NCI-H1092 (cell line): ENCODE measurements at places on chromosomes 4 and X.

GRCh38 chr4:172352356-172352755, 539.2 kb downstream of the GALNTL6 start:
- DNase-seq, result no peak

DNA sequence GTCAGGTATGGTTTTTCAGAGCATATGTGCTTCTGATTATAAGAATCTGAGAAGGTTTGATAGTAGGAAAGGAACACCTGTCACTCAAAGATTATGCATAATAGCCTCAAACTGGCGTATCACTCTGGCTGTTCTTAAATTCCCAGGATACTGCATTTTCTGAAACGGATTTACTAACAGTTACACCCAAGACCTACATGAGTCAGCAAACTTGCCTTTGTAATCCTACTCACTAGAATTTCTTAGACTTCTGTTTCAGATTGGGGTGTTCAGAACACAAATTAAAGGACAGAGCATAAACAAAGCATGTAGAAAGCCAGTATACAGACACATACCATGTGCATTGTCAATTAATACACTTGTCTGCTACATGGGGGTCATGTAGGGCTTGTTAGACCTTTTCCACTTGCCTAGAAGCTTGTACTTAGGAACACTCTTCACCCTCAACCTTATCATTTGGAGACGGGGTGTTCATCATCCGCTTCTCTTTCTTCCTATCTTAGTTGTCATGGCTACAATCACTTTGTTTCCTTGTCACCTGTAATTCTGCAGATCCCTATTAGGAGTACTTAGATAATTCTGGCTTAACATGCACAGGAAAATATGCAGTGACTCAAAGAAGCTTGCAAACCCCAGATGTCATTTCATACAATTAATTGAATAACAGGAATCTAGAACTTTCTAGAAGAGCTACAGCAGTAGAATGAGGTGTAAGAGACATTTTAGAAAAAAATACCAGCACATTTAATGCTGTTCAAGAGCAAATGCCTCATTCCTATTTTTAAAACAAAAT, 593.0 kb upstream of the TENM3 start:
- no peak for DNase-seq

- DNase-seq, result no peak
Observed at GRCh38 chrX:56278692-56279091, 46.5 kb downstream of the KLF8 start.

- DNase-seq, result no peak
Observed at GRCh38 chr4:132195176-132195575, 953.9 kb upstream of the PCDH10 start.

DNA sequence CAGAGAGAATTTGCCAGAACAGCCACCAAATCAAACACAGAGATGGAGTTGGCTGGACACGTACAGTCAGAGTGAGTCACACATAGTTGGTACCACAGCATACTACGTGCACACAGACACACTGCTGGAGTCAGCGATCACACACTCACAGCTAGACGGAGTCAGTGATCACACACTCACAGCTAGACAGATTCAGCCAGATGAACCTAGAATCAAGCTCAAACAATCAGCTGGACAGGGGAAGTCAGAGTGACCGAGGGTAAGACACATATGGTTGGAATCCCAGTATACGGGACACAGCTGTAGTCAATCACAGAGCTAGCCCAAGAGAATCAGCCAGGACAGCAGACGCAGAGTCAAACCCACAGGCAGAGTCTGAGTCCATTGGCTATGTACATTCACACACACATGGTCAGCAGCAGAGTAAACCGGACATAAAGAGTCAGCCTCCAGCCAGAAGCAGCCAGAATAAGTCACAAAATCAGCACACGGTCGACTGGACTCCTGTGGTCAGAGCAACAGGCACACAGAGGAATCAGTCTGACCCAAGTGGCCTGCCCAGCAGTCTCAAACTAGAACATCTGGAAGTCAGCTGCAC, 4.6 kb downstream of the SLC38A5 start:
- no peak for DNase-seq

GRCh38 chrX:150886381-150886780, 12.1 kb downstream of the CD99L2 start:
- no peak for DNase-seq

DNA sequence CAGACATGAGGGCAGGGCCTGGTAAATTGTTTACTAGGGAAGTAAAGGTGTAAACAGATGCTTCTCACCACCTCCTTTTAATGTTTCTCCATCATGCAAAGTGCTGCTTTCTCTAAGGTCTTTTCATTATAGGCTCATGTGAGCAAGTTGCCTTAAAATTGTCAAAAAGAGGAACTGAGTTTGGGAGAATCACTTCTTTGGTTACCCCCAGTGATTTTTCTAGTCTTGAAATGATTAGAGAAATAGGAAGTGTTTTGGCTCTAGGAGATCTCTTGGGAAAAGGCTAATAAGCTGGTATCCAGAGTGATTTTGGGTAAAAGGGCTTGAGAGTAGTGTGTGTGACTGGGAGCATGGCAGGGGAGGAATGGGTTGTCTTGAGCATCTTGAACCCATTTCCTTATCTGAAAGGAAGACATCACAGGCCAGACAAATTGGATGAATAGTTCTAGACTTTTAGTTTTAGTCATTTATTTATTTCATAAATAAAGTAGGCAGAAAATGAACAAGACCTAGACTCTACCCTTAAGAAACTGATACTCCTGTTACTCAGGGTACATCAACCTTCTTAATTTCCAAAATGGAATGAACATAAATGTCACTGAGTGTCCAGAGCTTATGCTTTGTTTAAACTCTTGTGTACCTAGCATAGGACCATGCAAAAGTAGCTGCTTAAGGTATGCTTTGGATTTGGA, 14.2 kb downstream of the GRPR start:
- DNase-seq, result no peak

GRCh38 chr4:40718586-40718985, 31.2 kb upstream of the NSUN7 start:
- DNase-seq, result no peak
